NCI-H146 (cell line): ENCODE measurements at places on chromosomes 1 and 21.
A peak's percentile ranks its signal among the peaks of the same experiment; 100 is the strongest.

DNA sequence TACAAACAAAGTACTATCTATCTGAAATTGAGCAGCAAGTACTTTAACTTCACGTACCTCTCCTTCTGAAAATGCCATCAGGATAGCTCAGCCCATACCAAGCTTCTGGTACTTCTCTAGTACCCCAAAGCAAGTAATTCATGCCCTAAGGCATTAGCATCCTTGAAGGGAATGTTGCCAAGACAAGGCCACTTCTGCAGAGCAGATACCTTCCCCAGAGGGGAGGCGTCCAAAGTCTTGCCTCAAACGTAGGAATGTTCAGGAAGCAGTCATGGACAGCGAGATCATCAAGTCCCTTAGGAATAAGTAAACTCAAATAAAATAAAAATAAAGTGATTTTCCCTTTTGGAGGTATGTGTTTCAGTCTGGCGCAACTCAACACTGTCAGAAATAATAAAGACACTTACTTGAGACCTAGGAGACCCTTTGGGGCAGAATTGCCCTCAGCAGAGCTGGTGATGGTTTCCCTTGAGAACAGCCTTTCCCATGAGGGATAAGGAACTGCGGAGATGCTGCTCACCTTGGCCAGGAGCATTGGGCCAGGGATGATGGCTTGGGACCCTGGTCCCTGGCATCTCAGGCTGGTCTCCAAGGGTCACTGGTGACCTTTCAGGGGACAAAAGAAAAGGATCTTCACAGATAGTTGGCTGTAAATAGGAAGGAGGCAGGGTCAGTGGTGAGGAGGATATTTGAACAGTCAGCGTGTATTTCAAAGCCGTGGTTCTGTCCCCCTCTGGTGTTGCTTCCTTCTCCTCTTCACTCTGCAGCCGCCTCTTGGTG, 522.9 kb downstream of the KIF26B start:
- no peak for DNase-seq

DNA sequence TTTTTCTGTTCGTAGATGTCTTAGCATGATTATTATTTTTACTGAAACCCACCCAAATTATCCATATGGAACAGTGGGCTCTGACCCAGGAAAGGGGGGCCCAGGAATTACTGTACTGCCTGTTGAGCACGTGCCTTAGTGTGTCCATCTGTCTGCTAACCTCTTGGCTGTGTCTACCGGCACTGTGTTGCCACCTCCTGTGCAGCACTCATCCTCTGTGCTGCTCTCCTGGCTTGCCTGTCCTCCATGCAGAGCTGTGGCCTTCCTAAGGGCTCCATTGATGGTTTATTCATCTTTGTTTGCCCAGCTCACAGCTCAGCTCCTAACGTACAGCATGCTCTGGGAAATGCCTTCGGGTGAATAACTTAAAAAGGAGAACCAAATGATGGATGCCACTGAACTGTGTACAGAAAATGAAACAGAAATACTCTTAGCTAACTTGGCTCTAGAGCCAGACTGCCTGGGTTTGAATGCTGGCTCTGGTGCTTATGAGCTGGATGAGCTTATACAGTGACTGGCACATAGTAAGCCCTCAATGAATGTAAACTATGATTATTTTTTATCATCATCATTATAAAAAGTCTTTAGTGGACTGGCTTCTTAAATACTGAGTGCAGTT, 11.4 kb upstream of the RPTN start:
- no peak for DNase-seq

DNA sequence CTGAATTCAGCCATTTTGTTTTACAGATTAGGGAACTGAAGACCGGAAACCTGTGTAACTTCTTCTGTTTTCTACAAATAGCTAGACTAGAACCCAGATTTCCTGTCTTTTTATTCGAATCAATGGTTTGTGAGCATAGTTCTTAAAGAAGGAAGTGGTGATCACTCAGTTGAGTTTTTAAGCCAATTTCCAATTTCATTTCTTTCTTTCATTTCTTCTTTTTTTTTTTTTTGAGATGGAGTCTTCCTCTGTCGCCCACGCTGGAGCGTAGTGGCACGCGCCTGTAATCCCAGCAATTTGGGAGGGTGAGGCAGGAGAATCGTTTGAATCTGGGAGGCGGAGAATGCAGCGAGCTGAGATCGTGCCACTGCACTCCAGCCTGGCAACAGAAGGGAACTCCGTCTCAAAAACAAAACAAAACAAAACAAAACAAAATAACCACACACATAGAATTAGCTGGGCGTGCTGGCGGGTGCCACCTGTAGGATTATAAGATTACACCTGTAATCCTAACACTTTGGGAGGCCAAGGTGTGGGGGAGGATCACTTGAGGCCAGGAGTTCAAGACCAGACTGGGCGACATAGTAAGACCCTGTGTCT, 3.0 kb upstream of the MDM4 start:
- no peak for DNase-seq

- no peak for DNase-seq
Observed at GRCh38 chr1:23426828-23427227, 2.3 kb upstream of the TCEA3 start.

DNA sequence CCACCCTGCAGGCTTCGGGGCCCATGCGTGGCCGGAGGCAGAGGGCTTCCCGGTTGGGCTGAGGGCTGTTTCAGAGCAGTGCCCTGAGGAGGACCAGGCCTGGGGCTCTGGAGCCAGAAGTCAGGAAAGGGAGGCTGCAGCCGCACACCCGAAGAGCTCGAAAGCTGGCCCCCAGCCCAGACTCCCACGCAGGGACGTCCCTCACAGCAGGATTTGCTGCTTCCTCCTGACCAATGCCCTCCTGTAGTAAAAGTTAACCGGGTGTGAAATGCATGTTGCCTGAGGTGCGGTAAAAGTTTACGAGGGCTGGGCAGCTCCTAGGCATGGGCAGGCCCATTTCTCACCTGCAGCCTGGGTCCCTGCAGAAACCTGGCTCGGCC, 101.5 kb upstream of the ARHGEF16 start:
- DNase-seq = no peak

- peak; percentile 67 for DNase-seq
Observed at GRCh38 chr1:17653276-17653675, 101.9 kb upstream of the ACTL8 start.

- DNase-seq = no peak
Observed at GRCh38 chr21:44647222-44647552, 973 bp downstream of the KRTAP10-11 start.

DNA sequence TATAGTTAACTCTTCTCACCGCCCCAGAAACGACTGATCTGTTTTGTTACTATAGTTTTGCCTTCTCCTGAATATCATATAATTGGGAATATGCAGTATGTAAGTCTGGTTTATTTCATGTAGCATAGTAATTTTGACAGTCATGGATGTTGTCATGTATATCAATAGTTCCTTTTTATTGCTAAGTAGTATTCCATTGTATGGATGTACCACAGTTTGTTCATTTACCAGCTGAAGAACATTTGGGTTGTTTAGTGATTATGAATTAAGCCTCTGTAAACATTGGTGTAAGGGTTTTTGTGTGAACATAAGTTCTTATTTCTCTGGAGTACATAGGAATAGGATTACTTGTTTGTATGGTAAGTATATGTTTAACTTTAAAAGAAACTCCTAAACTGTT, 55.5 kb downstream of the ACTL8 start:
- no peak for DNase-seq
